ENCODE measurements at places on chromosomes 12 and 14.
A peak's percentile ranks its signal among the peaks of the same experiment; 100 is the strongest.

DNA sequence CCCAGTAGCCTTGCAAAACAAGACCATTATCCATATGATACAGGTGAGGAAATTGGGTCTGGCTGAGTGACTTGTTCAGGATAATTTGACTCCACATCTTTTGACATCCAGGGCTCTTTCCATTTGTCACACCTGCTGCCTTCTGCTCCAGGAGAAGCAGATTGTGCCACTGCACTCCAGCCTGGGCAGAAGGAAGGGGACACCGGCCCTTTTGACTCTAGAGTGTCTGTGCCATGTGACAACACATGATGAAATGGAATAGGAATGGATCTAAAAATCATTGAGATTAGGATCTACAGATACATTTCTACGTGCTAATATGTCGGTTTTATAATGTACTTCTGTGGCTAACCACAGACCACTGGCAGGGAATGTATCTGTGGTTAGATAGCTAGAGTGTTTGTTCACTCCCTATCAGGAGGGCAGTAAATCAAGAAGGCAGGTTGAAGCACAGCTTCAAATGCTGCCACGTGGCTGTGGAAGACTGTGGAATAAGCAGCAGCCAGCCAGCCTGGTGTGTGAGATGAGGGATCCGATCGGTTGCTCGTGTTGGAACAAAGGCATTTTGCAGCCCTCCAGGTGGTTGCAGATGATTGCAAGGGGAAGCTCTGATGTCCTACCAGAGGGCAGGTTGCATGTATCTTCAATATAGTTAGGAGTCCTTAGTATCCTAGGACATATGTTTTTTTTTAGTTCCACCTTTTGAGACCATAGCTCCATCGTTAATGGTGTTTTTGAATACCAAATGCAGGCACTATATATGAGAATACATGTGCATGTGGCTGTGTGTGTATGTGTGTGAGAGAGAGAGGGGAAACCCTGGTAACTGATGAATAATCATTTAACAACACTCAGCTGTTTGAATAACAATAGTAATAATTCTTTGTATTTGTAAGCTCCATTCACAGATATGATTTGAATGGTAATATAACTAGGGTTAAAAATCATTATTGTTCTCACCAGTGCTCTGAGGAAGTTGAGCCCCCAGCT is 28.6 kb downstream of the EML1 start:
- DNase-seq: peak; percentile 19

- no peak for DNase-seq
Observed at GRCh38 chr14:99508896-99509629, 27.9 kb downstream of the CCNK start.

DNA sequence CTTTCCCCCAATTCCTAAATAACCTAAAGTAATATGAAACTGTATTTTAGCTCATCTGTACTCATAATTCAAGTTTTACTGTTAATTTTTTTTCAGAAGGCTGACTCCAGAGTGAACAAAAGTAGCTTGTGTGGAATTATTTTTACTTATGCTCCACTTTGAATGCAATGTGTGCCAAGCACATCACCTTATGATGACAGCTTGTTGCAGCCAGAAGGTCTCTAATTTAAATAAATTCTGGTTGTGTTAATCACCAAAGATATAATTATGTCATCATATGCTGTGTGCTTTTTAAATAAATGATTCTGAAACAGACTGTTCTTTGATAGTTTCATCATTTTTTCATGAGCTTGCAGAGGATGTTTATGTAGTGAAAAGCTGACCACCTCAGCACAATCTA is 283.1 kb downstream of the TMEM117 start:
- DNase-seq: no peak

DNA sequence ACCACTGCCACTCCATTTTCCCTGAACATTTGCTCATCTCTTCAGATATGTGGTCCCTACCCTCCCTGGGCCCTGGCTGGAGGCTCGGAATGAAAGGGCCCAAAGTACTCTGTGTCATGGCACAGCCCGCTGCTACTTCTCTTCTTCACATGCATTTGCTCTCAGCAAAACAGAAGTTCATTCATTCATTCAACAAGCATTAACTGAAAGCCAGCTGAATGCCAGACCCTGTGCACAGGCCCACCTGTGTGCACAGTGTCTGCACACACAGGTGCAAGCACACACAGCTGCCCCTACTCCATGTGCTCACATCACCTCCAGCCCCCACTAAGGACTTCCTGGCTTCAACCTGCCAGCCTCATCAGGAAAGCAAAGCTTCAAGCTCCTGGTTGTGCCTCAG is 7.8 kb downstream of the WNT1 start:
- DNase-seq: no peak

GRCh38 chr12:3601461-3602150 is 110.6 kb downstream of the PRMT8 start:
- no peak for DNase-seq

DNA sequence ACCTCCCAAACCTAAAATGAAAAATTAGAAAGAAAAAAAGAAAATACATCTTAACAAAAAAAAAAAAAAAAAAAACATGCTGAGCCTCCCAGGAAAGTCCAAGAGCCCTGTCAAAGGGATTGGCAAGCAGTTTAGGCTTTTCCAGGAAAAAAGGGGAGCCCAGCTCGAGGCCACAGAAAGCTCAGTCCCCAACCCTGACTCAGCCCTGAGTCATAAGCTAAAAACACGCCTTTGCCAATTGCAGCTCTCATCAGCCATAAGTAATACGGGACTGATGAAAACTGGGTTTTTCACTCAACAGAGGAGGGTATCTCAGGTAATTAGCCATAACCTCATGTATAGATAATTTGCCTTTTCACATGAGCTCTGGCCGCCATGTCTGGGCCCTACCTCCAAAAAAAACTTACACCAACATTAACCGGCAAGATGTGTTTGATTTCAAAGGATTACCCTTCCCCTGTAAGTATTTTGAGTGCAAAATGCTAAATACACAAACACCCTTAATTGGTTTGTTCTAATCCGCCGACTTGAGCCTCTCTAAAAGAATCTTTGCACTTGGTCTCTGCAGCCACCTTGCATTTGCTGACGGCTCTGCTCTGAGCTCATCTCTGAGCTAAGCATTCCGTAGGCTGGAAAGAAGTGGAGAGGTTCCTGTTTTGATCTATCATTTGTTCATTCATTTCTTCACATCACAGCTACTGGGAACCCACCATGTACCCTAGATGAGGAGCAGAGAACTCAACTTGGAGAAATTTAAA is 319.2 kb downstream of the BCL11B start:
- no peak for DNase-seq

DNA sequence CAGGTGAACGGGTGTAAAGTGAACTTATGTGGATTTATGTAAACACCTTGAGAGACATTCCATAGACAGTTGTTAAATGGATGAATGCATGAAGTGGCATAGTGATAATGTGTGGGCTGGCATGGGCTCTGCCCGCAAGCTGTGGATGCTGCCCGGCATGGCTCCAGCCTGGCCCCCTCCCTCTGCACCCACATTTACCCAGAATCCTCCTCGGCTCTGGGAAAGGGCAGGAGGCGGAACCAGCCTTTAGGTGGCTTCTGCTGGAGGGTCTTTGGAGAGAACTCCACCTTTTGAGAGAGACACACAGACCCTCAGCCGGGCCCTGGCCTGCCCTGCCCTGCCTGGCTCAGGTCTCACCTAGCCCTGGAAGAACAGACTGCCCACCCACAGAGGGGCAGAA is 18.7 kb downstream of the RASAL1 start:
- DNase-seq: no peak

- no peak for DNase-seq
Observed at GRCh38 chr14:55771242-55771981, 191.4 kb downstream of the KTN1 start.

GRCh38 chr12:112928978-112929377 is 9.3 kb upstream of the OAS3 start:
- DNase-seq: no peak

- DNase-seq: no peak
Observed at GRCh38 chr12:106897082-106897481, 58.6 kb upstream of the TMEM263 start.

DNA sequence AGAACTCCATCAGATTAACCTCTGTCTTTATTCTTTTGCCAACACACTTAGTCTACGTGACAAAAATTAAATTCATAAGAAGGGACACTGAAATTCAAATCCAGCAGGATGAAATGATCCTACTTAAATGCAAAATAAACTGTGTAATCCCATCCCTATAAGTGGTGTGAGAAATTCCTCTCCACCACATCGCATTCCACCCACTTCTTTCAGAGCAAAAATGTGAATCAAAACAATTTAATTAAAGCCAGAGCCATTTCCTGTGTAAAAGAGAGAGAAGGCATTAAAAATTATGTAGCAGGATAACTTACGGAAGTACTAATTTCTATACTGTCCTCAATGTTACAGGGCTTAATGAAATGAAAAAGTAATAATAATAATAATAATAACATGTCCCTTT is 844.3 kb downstream of the GALC start:
- no peak for DNase-seq

- no peak for DNase-seq
Observed at GRCh38 chr12:126247936-126248335, 1182.7 kb downstream of the AACS start.

DNA sequence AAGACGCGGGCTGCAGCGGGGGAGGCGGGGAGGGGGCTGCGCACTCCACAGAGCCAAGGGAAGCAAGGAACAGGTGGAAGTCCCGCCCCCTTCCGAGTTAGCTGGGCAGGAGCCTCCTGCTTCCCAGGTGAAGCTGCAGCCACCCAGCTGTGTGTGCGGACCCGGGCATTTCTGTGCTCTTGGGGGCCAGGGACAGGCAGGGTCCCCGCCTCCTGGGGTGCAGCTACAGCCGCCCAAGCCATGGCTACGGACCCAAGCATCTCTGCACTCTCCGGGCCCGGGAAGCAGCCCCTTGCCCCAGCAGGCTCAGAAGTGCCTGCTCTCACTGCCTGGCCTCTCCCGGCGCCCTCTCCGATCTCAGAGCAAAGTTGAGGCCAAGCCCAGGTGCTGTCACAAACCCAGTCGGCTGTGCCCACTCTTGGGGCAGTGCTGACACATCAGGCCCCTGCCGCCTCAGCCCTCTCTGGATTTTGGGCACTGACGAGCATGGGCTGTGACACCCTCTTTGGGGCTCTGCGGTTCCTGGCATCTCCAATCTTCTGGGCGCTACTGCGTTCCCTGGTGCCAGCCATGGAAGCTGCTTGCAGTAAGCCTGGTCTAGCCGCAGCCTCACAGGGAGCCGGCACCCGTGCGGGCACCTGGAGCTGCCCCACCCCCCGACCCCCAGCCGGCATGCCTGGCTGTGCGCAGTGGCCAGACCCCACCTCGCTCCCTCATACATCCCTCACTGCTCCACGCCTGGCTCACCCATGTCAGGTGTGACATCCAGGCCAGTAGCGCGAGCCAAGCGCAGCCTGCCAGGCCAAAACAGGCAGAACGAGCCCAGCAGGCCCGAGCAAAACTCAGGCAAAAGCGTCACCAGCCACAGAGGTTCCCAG is 8.5 kb upstream of the MGAT4C start:
- DNase-seq: no peak

DNA sequence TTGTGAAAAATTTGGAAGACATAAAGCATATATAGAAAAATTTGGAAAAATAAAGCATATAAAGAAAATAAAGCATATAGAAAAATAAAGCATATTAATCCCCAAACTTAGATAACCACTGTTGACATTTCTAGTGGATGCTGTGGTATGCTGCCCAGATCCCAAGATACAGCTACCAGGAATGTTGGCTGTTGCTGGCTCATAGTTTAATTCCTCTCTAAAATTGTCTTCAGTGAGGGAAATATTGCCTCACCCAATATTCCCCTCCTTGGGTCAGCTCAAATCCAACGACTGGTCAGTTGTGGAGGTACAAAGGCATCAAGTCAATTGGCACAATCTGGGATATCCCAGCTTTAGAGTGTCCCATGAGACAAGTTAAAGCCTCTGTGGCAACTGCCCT is 10.1 kb upstream of the KICS2 start:
- no peak for DNase-seq

GRCh38 chr12:89523393-89523792 is 1.2 kb downstream of the GALNT4 start:
- no peak for DNase-seq

DNA sequence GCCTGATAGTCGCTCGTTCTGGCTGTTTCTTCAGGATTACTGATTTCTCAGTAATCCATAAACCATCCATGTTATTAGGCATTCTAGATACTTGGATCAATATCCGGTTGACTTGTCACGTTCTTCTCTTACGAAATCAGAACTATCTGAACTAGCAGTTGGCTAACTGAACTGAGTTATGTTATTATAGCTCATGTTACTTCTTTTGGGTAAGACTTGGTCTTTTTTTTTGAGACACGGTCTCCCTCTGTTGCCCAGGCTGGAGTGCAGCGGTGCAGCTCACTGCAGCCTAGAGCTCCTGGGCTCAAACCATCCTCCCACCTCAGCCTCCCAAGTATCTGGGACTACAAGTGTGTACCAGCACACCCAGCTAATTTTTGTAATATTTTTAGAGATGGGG is 178.6 kb downstream of the PRKCH start:
- DNase-seq: no peak

- DNase-seq: no peak
Observed at GRCh38 chr12:13162904-13163303, 33.6 kb upstream of the EMP1 start.

GRCh38 chr12:122203301-122204166 is at the start of gene B3GNT4:
B3GNT4 (plus strand) TSS chr12:122203709; CDS start chr12:122204619, 910 bp downstream.
- DNase-seq: peak; percentile 74

DNA sequence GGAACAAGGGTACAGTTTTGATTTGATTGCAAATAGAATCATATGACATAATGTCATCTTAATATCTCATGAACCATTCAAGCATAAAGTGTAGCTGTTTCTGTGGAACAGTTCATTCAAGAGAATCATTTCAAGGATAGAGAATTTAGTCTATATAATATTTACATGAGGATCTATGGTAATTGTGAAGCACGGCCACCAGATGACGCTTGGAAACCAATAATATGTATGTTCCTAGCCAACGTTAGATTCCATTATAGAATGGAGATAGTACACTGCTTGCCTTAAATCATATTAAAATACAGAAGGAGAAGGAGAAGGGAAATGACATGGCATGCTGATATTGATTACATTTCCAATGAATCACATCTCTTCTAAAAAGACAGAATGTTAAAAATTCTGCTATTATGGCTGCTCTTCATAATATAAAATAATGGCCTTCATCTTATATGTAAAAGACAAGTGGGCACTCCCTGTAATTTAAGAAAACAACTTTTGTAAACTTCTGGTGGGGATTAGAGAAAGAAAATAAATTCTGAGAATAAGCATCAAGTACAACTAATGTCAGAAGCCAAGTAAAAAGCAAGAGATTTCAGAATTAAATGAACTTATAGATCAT is 351.0 kb downstream of the NAV3 start:
- DNase-seq: peak; percentile 29

DNA sequence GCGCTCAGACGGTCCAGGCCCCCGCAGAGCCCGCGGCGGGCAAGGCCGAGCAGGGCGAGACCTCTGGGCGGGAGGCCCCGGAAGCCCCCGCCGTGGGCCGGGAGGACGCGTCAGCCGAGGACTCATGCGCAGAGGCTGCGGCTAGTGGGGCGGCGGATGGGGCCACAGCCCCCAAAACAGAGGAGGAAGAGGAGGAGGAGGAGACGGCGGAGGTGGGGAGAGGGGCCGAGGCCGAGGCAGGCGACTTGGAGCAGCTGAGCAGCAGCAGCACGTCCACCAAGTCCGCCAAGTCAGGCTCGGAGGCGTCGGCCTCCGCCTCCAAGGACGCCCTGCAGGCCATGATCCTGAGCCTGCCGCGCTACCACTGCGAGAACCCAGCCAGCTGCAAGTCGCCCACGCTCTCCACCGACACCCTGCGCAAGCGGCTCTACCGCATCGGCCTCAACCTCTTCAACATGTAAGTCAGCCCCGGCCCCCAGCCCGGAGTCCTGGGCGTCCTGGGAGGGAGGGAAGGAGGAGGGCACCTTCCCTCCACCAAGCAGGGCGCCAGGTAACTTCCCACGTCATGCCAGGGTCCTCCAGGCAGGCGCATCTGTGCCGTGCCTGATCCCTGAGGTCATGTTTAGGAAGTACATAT is 72.4 kb downstream of the IQSEC3 start:
- no peak for DNase-seq

- no peak for DNase-seq
Observed at GRCh38 chr12:41034686-41035085, 153.4 kb upstream of the PDZRN4 start.
